ENCODE measurements at places on chromosomes 1 and 21. TPM values are rescaled to one million over a fixed set of nuclear protein-coding genes. Genes with fewer than 3 reads are reported as not detected.
A peak's percentile ranks its signal among the peaks of the same experiment; 100 is the strongest.

DNA sequence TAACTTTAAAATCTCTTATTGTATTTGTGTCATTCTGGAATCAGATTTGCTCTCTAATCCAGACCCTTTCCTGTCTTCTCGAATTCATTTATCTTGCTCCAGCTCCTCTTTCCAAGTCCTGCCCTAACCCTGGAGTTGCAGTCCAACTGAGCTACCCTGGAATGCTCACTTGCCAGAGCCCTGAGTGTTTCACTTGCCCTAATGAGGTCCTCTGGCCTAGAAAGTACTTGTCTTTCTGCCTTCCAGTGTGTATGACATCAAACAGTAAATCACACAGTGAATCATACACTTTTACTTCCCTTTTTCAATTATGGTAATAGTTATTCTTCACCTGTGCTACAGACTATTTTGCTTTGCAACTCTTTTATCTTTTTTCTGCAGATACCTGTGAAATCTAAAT is 96.9 kb downstream of the NEK7 start:
- no peak overlapping the region for H3K4me3 ChIP-seq
- peaks cover 4% of the 10 kb centered on the region for H3K4me1 ChIP-seq
- DNase-seq: peak; percentile 44
- H3K27me3 ChIP-seq: no peaks in the 10 kb centered on the region
- no peak overlapping the region for H3K27ac ChIP-seq

- no peaks in the 10 kb centered on the region for H3K27me3 ChIP-seq
- DNase-seq: peak; percentile 91
- H3K27ac ChIP-seq: peak overlapping the region; percentile 23
- no peak overlapping the region for H3K4me3 ChIP-seq
Measured at GRCh38 chr1:93567255-93567918, 114.2 kb downstream of the BCAR3 start.

DNA sequence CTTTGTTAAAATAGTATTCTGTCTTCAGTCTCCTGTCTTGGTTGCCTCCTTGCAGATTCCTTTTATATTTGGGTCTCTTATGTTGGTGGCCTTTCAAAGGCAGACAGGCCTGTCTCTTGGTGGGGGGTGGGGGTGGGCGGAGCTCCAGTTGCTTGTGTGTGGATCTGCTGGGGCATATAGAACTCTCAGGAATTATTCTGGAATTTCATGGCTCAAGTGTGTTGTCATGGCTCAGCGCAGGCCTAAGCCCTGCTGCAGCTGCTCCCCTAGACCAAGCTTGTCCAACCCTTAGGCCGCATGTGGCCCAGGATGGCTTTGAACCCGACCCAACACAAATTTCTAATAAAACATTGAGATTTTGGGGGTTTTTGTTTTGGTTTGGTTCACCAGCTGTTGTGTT is 8.0 kb downstream of the C1orf35 start:
- peaks cover 46% of the 10 kb centered on the region for H3K36me3 ChIP-seq
- H3K27me3 ChIP-seq: no peaks in the 10 kb centered on the region
- peaks cover 7% of the 10 kb centered on the region for H3K4me1 ChIP-seq
- no peak overlapping the region for H3K27ac ChIP-seq
- no peak for DNase-seq

DNA sequence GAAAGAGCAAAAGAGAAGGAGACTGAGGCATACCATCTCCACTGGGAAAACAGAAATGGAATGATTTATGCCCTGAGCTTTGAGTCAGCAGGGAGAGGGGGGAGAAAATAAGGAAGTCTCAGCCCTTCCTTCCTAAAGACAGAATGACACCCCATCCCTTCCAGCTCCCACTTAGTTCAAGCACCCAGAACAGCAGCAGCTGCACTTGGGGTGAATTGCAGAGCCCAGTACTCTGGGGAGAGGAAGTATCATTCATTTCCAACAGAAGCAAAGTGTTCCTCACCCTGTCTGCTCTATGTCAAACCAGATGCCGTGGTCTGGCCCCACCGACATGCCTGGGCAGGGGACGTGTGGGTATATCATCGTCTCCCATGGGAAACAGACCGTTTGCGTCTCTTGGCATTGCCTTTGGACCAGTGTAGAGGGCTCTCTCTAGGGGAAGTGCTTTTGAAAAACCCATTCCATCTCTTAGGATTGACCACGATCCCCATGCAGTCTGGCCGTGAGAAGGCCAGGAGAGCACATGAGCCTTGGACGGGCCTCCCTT is 1.1 kb upstream of the KCNJ15 start:
- no peak overlapping the region for H3K27ac ChIP-seq
- DNase-seq: no peak
- H3K4me1 ChIP-seq: peaks cover 5% of the 10 kb centered on the region
- H3K36me3 ChIP-seq: no peaks in the 10 kb centered on the region
- H3K27me3 ChIP-seq: no peaks in the 10 kb centered on the region
- no peak overlapping the region for H3K4me3 ChIP-seq

- H3K4me3 ChIP-seq: no peak overlapping the region
- H3K36me3 ChIP-seq: no peaks in the 10 kb centered on the region
- no peaks in the 10 kb centered on the region for H3K4me1 ChIP-seq
- no peaks in the 10 kb centered on the region for H3K27me3 ChIP-seq
Measured at GRCh38 chr1:112133487-112133886, 144.0 kb upstream of the KCND3 start.

GRCh38 chr1:241586905-241587512 is 53.2 kb downstream of the CHML start:
- H3K4me1 ChIP-seq: no peaks in the 10 kb centered on the region
- no peak overlapping the region for H3K27ac ChIP-seq
- no peaks in the 10 kb centered on the region for H3K36me3 ChIP-seq
- no peaks in the 10 kb centered on the region for H3K27me3 ChIP-seq
- no peak for DNase-seq

GRCh38 chr1:67610450-67610849 is 74.6 kb upstream of the GADD45A start:
- no peaks in the 10 kb centered on the region for H3K4me1 ChIP-seq
- H3K27ac ChIP-seq: no peak overlapping the region
- no peaks in the 10 kb centered on the region for H3K27me3 ChIP-seq

DNA sequence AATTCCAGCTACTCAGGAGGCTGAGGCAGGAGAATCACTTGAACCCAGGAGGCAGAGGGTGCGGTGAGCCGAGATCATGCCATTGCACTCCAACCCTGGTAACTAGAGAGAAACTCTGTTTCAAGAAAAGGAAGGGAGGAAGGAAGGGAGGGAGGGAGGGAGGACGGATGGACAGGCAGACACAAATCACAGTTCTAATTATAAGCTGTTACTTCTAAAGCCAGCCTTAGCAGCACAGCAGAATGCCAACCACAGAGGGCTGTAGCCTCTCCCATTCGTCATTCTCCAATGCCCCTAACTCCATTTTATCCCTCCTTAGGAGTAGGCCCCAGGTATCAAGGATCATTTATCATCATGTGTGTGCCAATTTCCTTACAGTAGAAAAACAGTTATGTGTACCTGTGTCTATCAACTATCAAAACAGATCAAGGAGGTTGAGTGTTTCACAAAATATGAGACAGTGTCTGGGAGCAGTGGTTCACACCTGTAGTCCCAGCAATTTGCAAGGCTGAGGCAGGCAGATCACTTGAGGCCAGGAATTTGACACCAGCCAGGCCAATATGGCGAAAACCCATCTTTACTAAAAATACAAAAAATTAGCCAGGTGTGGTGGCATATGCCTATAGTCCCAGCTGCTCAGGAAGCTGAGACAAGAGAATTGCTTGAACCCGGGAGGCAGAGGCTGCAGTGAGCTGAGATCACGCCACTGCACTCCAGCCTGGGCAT is 19.1 kb downstream of the USP48 start:
- no peaks in the 10 kb centered on the region for H3K36me3 ChIP-seq
- H3K27ac ChIP-seq: no peak overlapping the region
- DNase-seq: no peak
- H3K27me3 ChIP-seq: no peaks in the 10 kb centered on the region
- H3K4me3 ChIP-seq: no peak overlapping the region

DNA sequence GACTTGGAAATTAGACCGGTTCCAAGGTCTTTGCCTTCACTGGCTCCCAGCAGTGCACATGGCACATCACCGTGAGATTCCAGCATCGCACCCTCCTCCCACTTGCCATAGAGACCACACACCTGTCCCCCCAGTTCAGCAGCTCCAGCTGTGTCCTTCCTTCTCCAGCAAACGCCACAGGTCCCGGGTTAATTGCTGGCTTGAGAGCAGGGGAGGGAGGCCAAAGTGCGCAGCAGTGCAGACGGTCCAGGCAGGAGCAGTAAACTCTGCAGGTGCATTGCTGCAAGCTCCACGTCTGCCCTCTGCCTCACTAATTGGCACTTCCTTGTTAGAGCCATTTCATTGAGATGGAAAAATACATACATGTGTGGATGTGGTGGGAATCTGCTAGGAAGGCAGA is 65.3 kb downstream of the KLHDC7A start:
- DNase-seq: no peak
- H3K4me1 ChIP-seq: no peaks in the 10 kb centered on the region
- no peak overlapping the region for H3K27ac ChIP-seq
- H3K36me3 ChIP-seq: no peaks in the 10 kb centered on the region
- H3K4me3 ChIP-seq: no peak overlapping the region

DNA sequence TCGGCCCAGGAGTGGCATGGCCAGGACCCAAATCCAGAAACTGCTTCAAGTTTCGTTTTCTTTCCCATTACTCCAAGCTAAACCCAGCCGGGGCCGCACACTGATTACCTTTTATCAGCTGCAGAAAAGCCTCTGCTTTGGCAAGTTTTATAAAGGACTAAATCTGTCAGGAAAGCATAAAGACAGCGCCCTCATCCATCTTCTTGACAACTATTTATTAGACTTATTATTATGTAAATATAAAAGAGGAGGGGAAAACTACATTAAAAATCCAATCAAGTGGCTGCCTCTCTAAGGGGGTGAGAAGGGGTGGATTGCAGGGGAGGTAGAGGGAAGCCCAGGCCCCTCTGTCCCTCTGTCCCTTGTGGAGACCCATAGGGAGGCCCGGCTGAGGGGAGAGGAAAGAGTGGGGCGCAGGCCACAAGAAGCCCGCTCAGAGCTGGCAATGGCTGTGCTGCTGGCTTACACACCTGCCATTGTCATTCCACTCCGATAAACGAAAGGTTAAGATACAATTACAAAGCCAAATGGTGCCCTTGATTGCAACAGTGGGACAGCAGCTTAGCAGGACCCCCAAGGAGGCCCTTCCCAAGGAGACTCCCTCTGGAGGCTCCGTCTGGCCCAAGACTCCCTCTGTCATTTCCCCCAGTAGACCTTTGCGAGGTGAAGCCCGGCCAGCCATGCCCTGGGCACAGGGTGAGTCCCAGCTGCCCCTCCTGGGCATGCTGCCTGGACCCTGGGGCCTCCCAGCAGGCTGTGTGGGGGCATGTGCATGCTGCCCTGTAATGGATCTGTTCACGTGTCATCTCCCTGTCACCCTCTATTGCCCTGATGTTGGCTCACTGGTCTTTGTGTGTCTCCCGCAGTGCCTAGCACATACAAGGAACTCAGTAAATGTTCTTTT is 45.4 kb downstream of the KCND3 start:
- H3K4me3 ChIP-seq: no peak overlapping the region
- H3K27ac ChIP-seq: no peak overlapping the region
- DNase-seq: no peak
- H3K4me1 ChIP-seq: no peaks in the 10 kb centered on the region
- H3K27me3 ChIP-seq: no peaks in the 10 kb centered on the region

- H3K4me3 ChIP-seq: no peak overlapping the region
- H3K27ac ChIP-seq: no peak overlapping the region
- H3K27me3 ChIP-seq: peaks cover 2% of the 10 kb centered on the region
- no peak for DNase-seq
- H3K4me1 ChIP-seq: no peaks in the 10 kb centered on the region
- H3K36me3 ChIP-seq: no peaks in the 10 kb centered on the region
Measured at GRCh38 chr1:205533748-205534443, 29.4 kb downstream of the CDK18 start.

GRCh38 chr1:113846391-113847035 is 25.0 kb downstream of the PTPN22 start:
- H3K27ac ChIP-seq: no peak overlapping the region
- DNase-seq: no peak
- H3K27me3 ChIP-seq: no peaks in the 10 kb centered on the region
- H3K4me3 ChIP-seq: no peak overlapping the region
- no peaks in the 10 kb centered on the region for H3K36me3 ChIP-seq
- H3K4me1 ChIP-seq: no peaks in the 10 kb centered on the region

GRCh38 chr1:232769733-232770132 is 35.5 kb upstream of the MAP10 start:
- H3K4me1 ChIP-seq: no peaks in the 10 kb centered on the region
- H3K27ac ChIP-seq: no peak overlapping the region
- H3K36me3 ChIP-seq: no peaks in the 10 kb centered on the region
- no peak overlapping the region for H3K4me3 ChIP-seq
- no peak for DNase-seq

DNA sequence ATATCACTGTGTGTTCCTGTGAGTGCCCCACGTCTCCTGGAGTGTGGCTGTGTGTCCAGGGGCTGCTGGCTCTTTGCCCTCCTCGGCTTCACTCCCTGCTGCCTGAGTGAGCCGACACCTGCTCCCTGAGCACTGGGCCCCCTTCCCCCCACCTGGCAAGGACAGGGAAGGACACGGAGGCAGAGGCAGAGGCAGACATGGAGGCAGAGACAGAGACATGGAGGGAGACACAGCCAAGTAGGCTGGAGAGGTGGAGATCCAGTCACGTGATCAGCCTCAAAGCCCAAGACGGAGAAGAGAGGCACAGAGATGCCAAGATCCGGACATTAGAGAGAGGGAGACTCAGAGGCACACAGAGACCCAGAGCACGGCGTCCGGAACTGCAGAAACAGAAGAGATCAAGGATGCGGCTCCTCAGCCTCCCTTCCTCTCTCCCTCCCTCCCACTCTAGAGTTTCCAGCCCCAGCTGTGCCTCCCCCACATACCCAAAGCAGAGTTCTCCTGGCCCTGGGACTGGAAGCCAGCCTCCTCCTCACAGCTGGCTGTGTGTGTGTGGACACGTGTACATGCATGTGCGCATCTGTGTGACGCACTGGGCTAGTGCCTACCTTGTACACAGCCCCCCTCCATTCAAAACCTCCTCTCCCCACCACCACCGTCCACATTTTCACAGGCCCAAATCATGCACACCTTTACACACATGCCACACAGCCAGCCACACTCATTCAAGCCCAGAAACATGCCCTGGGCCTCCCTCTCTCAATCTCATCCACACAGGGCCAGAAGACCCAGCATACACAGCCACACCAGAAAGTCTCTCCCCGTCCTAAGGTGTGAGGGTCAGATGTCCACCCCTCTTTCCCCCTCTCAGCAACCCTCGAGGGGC is 39.1 kb upstream of the WASF2 start:
- peaks cover 50% of the 10 kb centered on the region for H3K4me1 ChIP-seq
- H3K4me3 ChIP-seq: no peak overlapping the region
- H3K36me3 ChIP-seq: peaks cover 6% of the 10 kb centered on the region
- H3K27me3 ChIP-seq: no peaks in the 10 kb centered on the region

- H3K36me3 ChIP-seq: no peaks in the 10 kb centered on the region
- DNase-seq: no peak
- H3K4me3 ChIP-seq: no peak overlapping the region
- H3K27me3 ChIP-seq: no peaks in the 10 kb centered on the region
Measured at GRCh38 chr1:77655431-77655974, 27.0 kb downstream of the ZZZ3 start.

GRCh38 chr1:35097224-35097623 is 18.0 kb downstream of the ZMYM1 start:
- H3K27me3 ChIP-seq: no peaks in the 10 kb centered on the region
- no peaks in the 10 kb centered on the region for H3K4me1 ChIP-seq
- DNase-seq: peak; percentile 64
- no peak overlapping the region for H3K27ac ChIP-seq
- no peaks in the 10 kb centered on the region for H3K36me3 ChIP-seq

The KIF2C gene
- 9.2 TPM for total RNA-seq

The MXRA8 gene
- total RNA-seq: 397 TPM

The LIPI gene
- total RNA-seq: not detected

The AUNIP gene
- total RNA-seq: 0.33 TPM
